ENCODE measurements at places on chromosomes 7 and 10.

GRCh38 chr10:87973635-87974034, 110.2 kb downstream of the PTEN start:
- DNase-seq: peak; percentile 7

DNA sequence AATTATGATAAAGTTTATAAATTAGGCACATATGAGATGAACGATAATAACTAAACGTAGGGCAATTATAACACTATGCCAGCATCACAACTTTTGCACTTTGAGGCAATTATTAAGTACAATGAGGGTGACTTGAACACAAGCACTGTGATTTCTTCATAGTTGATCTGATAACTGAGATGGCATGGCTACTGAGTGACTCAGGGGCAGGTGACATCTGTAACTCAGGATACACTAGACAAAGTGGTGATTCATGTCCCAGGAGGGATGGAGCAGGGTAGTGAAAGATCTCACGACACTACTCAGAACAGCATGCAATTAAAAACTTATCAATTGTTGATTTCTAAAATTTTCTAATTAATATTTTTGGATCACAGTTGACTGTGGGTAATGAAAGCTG, 98.3 kb upstream of the ARHGAP21 start:
- no peak for DNase-seq

DNA sequence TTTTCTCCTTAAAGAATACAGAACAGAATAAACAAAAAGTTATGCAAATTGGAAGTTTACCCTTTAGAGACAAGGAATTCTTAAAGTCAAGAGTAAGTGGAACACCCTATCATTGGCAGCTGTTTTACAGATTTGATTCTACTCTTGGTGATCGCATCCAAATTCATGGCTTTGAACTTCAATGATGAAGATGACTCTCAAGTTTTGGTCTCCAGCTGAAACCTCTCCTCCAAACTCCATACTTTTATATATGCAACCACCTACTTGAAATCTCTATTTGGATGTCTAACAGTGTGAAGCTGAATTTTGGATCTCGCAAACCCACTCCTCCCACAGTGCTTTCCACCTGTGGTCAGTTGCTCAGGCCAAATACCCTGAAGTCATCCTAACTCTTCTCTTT, 80.4 kb downstream of the EPC1 start:
- DNase-seq: no peak

- DNase-seq: no peak
Measured at GRCh38 chr10:117483056-117483590, 59.4 kb upstream of the EMX2 start.

DNA sequence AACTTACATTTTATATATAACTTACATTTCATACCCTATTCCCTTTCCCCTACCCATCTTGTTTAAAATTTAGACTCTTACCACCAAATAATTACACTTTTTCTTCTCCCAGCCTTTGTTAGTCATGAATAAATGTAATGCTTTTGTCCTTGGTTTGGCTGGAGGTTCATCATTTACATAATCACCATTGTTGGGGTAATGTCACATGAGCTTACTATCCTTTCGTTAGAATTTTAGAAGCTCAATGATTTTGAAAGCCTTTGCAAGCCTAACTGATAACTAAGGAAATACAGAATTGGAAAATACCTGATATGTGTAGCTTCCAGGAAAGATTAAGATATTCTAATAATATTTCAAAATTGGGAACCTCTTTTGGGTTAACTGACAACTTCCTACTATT, 171.7 kb downstream of the PLXDC2 start:
- no peak for DNase-seq

GRCh38 chr10:15742836-15743235, 23.1 kb upstream of the ITGA8 start:
- no peak for DNase-seq

All from AG08396 (cell line).